Muscle of back (tissue), 13 donors: ENCODE measurements at places on chromosomes 1 and 21. TPM values are rescaled to one million over a fixed set of nuclear protein-coding genes. Genes with fewer than 3 reads are reported as not detected.

GRCh38 chr1:184577319-184577718 lies 177.3 kb downstream of the EDEM3 start:
- peak; percentile 31 for DNase-seq

DNA sequence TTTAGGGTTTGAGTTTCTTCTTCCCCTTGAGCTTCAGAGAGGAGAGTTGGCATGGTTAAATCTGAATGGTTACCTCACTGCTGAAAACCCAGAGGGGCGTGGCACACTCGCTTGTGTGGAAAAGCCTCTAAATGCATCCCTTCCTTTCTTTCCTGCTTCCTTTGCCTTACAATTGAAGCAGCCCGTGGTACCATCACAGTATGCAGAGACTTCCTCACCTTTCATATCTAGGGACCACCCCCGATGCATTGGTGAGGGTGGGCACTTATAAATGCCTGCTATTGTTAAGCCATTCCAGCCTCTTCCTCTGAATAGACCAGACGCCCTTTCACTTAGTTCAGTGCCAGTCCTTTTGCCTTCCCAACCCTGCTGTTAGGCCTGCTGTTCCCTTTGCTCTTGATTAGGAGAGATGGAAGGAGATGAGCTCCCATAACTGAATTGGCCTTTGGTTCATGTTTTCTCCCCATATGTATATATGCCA lies 21.9 kb upstream of the LAX1 start:
- peak; percentile 32 for DNase-seq

DNA sequence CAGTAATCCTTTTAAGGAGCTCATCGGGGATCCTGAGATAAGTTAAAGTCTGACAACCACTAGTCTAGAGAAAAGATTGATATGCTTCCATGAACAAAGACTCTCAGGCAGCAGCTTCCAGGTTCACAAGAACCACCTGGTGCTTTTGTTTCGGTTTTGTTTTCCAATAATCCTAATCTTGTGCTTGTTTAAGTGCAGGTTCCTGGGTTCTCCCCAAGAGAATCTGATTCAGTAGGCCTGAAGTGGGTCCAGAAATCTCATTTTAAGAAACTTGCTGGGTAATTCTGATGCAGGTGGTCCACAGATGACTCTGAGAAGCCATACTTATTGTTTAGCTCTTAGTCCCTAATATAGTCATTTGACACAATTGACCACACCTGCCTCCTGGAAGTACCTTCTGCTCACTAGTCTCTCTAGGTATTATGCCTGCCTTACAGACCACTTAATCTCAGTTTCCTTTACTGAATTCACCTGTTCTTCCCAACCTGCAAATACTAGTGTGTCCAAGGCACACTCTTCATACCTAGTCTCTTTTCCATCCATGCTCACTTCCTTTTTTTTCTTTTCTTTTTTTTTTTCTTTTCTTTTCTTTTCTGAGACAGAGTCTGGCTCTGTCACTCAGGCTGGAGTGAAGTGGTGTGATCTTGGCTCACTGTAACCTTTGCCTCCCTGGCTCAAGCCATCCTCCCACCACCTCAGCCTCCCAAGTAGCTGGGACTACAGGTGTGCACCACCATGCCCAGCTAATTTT lies 20.5 kb upstream of the FRRS1 start:
- no peak for DNase-seq

DNA sequence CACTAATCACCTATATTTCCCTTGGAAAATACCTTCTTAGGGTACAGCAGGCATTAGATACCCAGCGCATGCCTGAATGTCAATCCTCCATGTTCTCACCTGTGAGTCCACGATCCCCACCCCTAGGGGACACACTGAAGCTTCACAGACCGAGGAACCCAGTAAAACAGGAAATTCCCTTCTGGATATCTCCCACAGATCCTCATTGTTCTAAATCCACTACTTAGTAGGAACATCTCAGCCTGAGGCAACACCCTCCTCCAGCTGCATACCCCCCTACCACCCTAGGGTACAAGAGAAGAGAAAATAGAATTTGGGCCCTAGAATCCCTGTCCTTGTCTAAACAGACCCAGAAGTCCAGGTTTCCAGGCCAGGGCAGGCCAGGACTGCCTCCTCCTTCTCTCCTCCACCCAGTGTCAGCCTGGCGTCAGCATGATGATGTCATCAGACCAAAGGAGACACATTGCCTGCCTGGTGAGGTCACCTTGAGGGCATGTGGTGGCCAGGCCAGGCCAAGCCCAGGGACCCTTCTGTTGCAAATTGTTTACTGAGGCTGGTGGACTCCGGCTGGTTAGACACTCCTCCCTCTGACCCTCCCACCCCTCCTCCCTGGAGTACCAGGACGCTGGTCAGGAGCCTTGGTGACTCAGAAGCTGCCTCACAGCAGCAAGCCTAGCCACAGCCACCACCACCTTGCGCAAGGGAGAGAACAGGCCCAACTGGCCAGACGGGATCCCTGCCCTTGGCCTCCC lies 6.2 kb downstream of the NECTIN4 start:
- peak; percentile 48 for DNase-seq

DNA sequence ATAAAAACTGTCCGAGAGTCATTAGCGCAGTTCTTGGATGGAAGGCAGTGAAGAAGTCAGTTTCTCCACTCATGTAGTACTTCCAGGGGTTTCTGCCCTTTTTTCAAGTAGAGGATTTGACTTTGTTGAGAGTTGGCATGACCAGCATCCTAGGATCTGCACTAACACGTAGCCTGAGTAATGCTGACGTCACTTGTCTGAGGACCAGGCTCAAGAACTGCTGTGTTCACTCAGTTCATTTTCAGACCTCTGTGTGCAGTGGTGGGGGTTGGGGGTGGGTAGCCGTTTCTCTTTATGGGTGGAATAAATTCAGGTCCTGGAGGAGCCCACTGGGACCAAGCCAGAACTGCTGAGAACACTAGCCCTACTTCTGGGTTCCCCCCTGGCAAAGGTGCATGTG lies 53.3 kb downstream of the MRPS6 start:
- no peak for DNase-seq

DNA sequence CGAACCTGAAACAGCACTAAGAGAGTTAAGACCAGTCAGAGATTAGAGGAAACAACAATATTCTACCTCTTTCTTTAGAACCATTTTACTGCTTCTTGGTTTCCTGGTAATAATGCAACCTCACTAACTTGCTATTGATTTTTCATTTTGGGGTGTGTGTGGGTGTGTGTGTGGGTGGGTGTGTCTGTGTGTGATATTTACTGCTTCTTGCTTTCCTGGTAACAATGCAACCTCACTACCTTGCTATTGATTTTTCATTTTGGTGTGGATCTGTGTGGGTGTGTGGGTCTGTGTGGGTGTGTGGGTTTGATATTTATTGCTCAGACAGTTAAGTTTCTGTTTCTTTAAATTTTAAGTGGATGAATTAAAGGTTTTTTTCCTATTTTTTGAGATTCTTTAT lies 208.8 kb downstream of the LRRC7 start:
- no peak for DNase-seq

DNA sequence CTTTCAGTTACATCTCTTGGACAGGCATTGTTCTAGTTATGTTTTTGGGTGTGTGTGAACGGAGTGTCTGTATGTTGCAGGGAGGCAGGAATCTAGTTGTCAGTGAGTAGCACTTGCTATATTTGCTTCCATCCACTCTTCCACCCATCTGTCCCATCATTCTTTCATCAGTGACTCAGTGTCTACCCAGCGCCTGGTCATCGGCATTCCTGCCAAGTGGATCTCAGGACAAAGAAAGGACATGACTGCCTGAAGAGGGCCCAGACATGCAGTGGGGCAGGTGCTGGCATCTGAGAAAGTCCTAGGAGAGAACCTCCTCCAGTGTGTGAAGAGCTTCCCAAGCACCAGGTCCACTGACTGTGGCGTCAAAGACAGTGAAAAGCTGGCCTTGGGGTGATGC lies 27.3 kb upstream of the MAGOH start:
- DNase-seq, result no peak

DNA sequence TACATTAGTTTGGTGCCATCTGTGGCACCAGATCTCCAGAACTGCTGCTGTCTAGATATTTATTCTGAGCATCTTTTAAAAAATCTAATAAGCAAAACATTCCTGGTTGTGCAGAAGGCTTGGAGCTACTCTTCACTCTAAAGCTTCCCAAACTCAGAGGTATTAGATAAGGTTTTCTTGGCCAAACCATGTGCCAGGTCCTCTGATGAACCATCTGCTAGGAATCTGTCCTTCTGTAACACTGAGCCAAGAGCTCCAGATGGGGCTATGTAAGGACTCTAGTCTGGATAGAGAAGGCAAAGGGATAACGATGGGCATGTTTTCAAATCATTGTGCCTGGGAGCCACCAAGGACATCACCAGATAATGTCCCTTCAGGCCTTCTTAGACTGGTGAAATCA lies 410.6 kb downstream of the NTNG1 start:
- DNase-seq, result no peak

LCE1E gene
- polyA plus RNA-seq, result not detected

ZFP69B gene
- 4.4 TPM for polyA plus RNA-seq

IL19 gene
- polyA plus RNA-seq, result not detected

LAD1 gene
- 11.5 TPM for polyA plus RNA-seq

SMPDL3B gene
- not detected for polyA plus RNA-seq
